CD4-positive, alpha-beta T cell treated with Interleukin-15 for 1 hour (primary cell): ENCODE measurements at places on chromosomes 3 and 15.

GRCh38 chr3:46721009-46721408 is 3.3 kb upstream of the PRSS50 start:
- no peak for DNase-seq

- DNase-seq, result no peak
Measured at GRCh38 chr3:98557324-98558010, 25.7 kb downstream of the GPR15 start.

DNA sequence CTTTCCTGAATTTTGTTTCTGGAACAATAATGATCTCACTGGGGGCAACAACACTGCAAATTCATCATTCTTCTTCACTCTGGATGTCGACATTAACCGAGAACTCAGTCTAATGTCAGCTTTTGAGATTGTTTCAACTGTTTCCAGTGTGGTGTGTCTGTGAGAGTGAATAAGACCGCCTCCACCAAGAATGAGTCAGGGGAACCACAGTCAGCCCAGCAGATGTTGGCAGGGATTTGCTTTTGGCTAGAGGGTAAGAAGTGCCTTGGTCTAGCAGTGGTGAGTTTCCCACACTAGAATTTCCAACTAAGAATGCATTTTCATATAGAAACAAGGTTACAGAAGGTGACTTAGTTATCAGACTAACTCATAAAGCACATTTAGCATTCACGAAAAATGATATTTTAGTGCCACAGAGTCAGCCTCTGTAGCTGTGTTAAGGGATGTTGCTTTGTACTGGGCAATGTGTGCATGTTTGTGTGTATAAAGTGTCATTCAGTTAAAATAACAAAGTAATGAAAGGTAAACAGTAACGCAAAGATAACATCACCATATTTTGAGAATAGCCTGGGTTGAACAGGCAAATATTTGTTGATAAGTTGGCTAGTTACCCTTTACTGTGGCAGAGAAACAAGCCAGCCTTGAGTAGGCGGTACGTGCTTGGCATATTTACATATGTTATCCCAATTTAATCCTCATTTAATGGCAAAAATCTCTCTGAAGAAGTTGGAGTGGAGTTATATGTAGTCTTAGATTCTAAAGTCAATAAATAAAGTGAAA is 33.8 kb downstream of the DRD3 start:
- no peak for DNase-seq

- no peak for DNase-seq
Measured at GRCh38 chr3:171457607-171458061, 2.6 kb downstream of the TNIK start.

DNA sequence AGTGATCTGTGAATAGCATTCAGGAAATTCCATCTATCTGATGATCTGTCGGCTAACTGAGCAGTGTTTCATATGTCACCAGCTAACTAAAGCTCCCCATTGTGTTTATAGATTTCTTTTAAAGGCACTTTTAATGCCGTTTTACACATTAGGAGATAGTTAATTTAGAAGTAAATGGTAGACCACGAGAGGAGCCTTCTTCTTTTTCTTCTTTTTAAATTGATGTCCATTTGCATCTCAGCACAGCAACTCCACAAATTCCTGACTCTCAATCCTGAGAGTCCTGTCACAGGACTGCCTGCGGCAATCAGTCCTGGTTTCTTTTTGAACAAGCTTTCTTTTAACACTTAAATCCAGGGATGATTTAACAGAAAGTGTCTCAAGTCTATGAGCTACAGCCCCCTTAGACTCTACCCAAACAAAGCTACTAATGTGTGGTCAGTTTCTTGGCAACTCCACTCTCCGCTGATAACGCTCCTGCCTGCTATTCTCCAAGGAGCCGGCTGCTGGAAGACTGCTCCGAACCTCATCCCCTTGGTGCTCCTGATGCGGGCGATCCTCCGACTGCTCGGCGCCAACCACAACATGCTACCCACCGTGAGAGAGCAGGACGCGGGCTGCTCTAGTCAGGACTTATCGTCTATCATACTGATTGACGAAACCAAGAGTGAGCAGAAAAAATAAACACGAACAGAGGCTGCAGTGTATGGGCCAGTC is 421.4 kb downstream of the MECOM start:
- DNase-seq, result no peak

- no peak for DNase-seq
Measured at GRCh38 chr3:127639173-127640041, 10.4 kb downstream of the PODXL2 start.

- no peak for DNase-seq
Measured at GRCh38 chr3:140929446-140929845, 12.2 kb upstream of the SLC25A36 start.

- no peak for DNase-seq
Measured at GRCh38 chr3:138348754-138349739, 668 bp downstream of the MRAS start.

GRCh38 chr15:58957101-58957973 is 23.9 kb upstream of the SLTM start:
- peak; percentile 50 for DNase-seq

- no peak for DNase-seq
Measured at GRCh38 chr15:79496838-79497237, 64.7 kb downstream of the MINAR1 start.

DNA sequence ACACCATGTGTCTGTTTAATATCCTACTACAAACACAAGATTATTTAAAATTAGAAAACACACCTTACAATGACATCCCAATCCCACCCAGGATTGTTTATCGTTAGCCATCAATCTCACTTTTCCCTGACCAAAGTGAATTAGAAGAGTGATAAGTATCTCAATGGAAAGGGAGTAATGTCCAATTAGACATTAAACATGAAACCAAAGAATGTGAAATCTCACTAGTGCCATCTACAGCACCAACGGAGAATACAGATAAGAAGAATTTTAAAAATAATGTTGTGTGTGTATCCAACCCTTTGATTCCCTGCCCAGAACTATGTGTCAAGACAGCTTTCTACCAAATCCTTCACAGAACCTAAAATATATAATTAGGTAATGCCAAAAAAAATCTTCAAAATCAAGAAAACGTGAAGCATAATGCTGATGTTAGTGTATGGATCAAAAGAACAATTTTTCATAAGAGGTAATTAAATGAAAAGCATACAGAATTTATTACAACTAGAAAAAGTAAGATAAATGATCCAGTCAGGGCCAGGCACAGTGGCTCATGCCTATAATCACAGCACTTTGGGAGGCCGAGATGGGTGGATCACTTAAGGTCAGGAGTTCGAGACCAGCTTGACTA is 64.2 kb downstream of the SCAPER start:
- DNase-seq, result no peak

DNA sequence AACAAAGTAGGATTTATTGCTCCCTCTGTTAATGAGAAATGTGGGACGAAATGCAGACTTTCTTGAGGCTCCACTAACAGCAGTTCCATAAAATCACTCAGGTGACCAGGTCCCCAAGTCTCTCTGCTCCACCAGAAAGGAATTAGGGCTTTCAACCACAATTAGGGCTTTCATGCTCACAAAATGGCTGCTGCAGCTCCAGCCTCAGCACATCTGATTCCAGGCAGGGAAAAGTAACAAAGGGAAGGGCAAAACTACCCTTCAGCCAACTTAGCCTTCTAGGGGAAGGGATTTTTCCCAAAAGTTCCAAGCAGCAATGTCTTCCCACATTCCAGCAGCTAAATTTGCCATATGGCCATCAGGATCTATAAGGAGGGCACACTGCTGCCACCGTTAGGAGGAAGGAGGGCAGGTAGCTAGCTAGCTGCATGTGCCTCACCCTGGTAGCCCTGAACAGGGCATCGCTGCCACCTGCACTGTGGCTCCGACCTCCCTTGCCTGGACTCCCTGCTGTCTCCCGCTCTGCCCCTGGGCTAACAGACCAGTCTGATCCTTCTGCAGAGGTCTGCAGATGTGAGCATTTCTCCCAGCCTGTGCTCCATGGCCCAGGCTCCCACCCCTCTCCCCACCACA is 12.8 kb downstream of the CFAP100 start:
- no peak for DNase-seq

GRCh38 chr15:39598186-39598850 is 17.4 kb downstream of the THBS1 start:
- no peak for DNase-seq

DNA sequence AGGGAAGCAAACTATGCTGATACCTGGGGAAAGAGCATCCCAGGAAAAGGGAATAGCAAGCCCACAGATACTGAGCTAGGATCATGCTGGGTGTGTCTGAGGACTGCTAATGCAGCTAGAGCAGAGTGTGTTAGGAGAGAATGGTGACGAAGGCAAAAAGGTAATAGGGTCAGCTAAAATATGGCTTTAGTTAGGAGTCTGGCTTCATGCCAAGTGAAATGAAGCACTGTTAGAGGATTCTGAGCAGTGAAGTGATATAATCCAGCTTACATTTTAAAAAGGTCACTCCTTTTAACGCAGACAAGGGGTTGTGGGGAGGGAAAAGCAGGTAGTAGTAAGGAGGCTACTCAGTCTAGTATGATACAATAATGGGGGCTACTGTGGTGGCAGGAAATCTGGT is 30.4 kb downstream of the SECISBP2L start:
- no peak for DNase-seq

DNA sequence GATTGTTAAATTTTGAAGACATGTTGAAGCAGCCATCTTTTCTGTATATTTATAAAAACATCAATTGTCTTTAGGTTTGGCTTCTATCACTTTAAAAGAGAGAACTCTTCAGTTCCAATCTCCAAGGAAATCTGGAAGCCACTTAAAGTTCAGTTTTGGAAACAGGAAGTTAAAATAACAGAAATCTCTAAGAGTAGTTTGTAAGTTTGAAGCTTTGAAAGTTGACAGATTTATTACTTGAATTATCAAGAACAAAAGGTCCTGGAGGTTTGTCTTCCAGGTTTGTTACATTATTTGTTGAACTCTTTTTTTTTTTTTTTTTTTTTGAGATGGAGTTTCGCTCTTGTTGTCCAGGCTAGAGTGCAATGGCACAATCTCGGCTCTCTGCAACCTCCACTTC is 30.0 kb downstream of the RNF111 start:
- no peak for DNase-seq

GRCh38 chr15:31558840-31559239 is 232.2 kb downstream of the KLF13 start:
- no peak for DNase-seq

- DNase-seq, result no peak
Measured at GRCh38 chr15:70297465-70298058, 199.8 kb upstream of the TLE3 start.

- DNase-seq, result no peak
Measured at GRCh38 chr3:136332776-136333175, 82.6 kb downstream of the PCCB start.

DNA sequence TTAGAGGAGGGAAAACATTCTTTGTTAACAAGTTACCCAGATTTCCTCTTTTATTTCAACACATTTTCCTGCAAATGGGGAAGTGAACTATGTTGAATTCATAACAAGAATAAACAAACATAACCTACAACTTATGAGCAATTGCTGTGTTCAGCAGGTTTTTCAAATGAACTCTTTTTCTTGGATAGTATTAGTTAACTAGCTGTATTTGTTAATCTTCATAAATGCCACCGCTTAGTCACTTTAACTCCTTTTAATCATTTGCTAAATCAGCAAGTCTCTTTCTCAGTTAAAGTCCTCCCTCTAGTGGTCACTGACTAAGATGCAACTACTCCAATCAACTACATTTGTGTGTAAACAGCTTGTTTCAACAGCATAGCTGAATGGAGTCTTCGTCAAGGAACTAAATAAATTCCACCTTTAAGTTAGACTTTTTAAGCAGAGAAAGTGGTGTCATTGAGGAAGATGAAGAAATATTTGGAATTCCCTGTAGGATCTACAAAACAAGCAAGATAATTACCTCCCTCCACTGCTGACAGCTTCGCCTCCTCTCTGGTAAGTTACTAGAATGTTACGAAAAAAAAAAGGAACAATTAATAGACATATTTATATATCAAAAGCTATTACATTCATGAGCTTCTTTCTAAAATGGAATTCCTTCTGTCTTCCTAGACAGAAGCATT is 1122.0 kb downstream of the ROBO1 start:
- DNase-seq, result no peak

GRCh38 chr3:145087038-145087437 is 1073.9 kb downstream of the PLOD2 start:
- no peak for DNase-seq

- no peak for DNase-seq
Measured at GRCh38 chr15:29970402-29970695, 112.4 kb upstream of the GOLGA8J start.

DNA sequence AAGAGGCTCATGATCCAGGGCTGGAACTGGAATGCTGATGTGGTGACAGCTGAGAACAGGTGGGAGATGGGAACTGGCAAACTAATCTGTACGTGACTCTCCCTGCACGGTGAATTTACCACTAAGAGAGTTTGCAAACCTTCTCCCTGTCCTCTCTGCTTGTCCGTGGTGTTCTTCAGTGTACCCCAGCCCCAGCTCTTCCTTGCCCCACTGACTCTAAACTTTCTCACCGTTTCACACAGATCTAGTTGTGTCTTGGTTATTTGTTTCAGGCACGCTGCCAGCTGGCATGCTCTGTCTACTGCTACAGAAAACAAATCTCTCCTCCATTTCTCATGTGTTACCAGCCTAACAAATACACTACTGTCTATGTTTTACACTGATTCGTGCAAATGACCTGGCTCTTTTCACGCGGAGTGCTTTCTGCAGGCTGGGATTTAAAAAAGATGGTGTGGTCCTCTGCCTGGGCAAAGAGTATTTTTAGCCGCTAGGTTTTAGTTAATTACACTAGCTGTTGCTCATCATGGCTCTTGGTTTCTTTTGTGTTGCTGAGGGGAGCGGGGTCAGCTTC is 192.7 kb upstream of the LRIG1 start:
- no peak for DNase-seq

- DNase-seq, result no peak
Measured at GRCh38 chr3:119553823-119554415, 5.5 kb downstream of the CD80 start.

GRCh38 chr15:56805466-56806147 is 72.3 kb upstream of the ZNF280D start:
- DNase-seq, result no peak

- DNase-seq, result peak; percentile 88
Measured at GRCh38 chr15:60916679-60917460, 312.2 kb downstream of the RORA start.

DNA sequence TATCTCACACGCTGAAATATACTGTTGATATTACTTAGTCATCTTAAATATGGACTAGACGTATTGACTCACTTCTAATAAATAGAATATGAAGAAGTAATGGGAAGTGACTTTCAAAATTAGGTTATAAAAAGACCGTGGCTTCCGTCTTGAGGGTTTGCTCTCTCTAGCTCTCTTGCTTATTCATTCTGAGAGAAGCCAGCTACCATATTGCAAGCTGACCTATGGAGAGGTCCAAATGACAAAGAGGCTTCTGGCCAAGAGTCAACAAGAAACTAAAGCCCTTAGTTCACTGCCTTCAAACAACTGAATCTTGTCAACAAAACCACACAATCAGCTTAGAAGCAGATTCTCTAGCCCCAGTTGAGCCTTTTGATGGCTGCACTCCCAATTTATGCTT is 46.1 kb downstream of the SLC9C1 start:
- DNase-seq, result no peak
